ENCODE measurements at places on chromosomes 11 and 22.

DNA sequence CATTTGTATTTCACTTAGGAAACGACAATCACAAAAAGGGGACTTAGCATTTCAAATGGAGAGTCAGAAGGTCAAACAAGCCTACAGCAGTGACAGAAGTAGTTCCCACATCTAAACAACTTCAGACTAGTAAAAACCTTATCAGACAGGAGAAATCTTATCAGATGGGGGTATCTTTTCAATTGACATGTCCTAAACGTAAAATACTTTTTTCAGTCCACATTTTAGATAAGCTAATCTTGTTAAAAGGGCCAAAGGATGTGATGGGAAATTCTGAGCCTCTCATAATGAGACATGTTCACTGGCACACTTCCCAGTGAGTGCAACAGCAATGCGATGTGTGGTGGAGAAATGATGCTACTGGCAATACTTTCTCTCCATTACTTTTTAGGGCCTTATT is 2.4 kb downstream of the MAPK1 start:
- peak; percentile 16 for DNase-seq

GRCh38 chr11:98136357-98136756 is 884.4 kb upstream of the CNTN5 start:
- DNase-seq, result no peak

- no peak for DNase-seq
Measured at GRCh38 chr22:46533070-46533833, 4.2 kb downstream of the CELSR1 start.

DNA sequence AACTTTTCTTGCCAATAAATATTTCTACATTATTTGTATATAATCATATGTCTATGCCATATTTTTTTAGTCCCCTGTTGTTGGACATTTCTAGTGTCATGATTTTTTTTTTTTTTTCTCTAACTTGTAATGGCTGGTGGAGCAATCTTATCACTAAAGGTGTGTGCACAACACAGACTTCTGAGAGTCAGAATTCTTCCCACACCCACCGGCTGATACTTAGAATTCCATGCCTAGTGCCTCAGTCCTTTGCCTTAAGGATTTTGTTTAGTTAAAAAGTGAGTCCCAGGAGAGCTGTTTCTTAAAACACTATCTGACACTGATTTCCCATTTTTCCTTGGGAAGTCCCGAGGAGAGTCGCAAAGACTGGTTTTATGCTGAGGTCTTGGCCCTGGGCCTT is 87.7 kb upstream of the BARX2 start:
- DNase-seq, result no peak

DNA sequence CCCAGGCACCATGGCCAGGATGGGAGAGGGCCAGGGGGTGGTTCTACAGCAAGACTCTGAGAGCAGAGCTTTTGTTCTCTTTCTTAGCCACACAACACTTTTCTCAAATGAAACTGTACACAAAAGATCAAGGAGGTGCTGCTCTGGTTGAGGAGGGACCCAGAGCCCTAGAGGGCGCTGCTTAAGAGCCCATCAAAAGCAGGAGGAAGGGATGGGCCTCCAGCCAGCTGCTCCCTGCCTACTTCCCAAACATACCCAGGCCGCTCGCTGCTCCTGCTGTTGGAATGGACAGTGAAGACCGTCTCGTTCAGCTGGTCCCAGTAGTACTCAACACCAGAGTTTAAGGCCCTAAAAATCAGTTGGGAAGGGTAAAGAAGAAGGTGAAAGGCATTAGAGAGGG is 18.4 kb upstream of the CHRM4 start:
- no peak for DNase-seq

DNA sequence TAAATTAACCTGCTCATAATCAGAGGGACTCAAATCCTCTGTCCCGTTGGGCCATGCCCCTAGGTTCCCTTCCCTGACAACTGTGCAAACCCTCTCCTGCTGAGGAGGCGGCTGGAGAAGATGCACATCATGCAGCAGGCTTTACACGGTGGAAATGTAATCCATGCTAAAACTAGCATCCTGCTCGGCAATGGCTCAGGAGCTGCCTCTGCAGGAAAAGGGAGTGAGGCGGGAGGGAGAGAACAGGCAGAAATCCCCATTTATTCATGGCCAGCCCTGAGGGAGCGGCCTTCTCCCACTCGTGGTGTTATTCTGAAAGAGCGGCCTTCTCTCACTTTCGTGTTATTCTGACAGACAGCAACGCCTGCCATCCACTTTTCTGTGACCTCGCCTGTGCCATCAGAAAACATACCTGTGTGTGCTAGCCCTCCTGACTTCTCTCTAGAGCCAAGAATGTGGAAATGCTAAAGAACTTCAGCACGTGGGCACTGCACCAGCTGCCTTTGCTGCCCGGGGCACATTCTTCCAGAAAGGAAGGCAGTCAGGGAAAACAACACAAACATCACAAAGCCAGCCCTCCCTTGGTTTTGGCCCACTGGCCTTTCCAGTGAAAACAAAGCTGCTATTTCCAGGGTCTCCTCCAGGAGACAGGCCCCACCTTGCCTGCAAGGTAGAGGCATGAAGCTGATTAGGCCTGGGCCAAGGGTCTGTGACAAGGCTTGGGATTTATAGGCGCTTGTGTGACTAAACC is 62.9 kb upstream of the BID start:
- no peak for DNase-seq

DNA sequence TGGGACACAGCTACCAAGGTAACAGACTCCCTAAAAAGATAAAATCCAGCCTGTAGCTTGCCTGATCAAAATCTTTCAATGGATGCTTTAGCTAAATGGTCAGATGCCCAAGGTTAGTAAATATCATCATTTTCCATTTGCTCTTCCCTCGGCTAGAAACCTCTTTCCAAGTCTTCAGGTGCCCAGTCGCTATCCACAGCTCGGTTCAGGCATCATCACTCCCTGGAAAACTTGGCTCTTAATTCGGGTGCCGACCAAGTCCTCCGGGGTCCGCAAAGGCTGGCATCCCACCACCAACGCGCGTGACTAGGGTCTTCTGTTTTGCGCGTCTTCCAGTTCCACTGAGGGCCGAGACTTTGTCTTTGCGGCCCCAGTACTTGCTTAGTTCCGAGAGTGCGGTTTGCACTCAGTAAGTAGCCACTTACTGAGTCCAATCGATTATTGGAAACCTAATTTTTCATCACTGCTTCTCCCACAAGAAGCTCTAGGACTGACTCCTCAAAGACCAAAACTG is 44.3 kb downstream of the OR4D9 start:
- no peak for DNase-seq

GRCh38 chr11:23767576-23767975 is 729.3 kb upstream of the LUZP2 start:
- no peak for DNase-seq

DNA sequence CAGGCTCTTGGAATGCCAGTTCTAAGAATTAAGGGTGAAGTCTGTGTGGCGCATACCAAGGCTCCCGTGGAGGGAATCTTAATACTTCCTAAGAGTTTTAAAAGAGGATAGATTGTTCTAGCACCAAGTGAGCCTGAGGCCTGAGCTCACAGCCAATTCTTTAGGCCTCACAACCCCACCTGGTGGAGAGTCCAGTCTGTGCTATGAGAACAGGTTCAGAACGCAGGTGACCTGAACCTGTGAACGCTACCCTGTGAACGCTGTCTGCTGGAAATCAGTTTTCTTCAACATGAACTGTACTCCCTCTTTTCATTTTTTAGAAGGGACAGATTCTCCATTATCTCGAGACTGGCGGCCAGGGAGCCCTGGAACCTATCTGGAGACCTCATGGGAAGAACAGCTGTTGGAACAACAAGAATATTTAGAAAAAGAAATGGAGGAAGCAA is 43.2 kb upstream of the DLAT start:
- peak; percentile 92 for DNase-seq

DNA sequence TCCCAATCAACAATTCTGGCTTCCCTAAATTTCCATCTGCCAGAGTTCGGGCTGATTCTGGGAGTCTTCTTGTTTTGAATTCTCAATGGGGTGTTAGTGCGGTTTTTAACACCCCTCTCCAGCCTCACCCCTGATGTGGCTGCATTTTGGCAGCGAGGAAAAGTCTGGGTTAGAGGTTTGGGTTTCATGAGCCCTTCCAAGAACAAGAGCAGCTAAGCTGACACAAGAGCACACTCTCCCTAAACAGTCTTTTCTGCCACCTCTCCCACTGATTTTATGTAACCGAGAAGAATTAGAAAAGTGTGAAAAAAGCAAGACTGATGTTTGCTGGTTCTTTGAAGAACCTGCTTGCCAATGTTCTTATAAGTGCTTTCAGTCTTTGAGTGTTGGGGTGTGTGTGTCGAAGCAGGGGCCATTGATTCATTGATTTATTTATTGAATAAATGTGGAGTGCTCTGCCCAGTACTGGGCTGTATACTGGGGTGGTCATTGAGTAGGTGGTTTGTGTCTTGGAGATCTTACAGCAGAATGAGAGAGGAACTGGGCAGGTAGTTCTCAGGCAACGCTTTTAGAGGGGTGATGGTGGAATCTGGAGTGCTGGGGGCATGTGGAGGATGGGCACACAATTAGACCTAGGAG is 101.5 kb downstream of the TRAF6 start:
- DNase-seq, result no peak

- no peak for DNase-seq
Measured at GRCh38 chr22:25953919-25954318, 211.9 kb downstream of the MYO18B start.

DNA sequence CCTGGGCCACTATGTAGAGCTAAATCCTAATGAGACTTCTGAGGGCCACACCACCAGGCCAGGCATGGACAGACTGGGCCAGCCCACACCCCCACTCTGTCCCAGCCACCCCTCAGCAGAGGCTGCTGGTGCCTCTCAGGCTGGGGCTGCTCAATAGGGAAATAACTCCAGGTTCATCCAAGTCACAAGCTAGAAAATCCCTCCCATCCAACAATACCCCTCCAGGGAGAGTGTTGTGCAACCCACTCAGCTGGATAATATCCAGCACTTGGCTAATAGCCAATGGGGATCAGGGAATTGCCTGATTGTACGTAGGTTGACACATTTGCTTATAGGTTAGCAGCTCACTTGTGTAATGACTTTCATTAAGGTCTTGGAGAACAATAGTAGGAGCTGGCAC is 64.1 kb upstream of the WNT11 start:
- peak; percentile 56 for DNase-seq

DNA sequence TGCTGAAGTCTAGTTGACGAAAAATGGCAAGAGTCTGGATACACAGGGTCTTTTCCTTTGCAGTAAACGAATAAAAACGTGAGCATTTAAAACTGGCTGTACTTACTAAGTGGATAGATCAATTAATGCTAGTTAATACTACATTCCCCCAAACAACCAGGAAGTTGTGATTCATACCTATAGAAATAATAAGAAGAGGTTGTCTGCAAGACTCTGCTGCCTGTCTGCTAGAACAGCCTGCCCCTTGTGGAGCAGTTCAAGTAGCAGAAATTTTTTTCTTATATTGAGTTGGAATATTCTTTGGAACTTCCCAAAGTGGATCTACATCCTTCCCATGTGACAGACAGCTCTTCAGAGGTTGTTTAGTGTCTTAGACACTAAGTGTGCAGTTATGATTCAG is 86.8 kb downstream of the TEAD1 start:
- DNase-seq, result no peak

- no peak for DNase-seq
Measured at GRCh38 chr11:125954123-125954944, 8.5 kb downstream of the VSIG10L2 start.

DNA sequence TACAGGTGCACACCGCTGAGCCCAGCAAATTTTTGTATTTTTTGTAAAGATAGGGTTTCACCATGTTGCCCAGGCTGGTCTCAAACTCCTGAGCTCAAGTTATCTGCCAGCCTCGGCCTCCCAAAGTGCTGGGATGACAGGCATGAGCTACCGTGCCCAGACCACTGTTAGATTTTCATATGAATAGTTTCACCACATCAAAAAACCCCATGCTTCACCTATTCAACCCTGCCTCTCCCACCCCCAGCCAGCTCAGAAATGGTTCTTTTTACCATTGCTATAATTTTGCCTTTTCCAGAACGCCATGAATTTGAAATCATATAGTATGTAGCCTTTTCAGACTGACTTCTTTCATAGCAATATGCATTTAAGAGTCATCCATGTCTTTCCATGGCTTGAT is 37.9 kb downstream of the CDPF1 start:
- no peak for DNase-seq

DNA sequence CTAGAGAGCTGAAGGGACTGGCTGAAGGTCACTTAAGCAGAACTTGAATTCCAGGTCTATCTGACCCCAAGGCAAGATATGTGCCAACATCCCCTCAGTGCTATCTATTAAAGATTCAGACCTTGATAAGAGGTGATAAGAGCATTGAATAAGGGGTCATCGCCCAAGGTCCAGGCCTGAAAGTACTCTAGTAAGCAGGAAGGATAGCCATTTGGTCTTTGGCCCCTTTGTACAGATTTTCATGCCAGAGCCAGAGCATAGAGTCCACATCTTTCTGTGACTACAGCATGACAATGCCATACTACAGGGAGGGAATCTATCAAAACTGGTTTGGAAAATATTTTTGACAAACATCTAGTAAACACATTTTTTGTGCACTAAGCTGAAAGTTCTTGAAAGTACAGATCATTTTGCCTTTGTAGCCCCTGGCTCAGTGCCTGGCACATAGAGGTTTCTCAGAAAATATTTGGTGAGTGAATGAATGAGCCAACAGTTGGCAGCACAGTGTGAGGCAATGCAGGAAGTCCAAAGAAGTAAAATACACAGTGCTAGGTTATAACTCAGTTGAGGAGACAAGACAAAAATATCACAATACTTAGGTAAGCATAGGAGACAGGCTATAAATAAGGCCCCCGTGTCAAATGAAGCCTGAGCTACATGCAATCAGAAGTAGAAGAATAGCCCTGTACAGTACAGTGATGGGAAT is 15.1 kb upstream of the RRAS2 start:
- peak; percentile 71 for DNase-seq

DNA sequence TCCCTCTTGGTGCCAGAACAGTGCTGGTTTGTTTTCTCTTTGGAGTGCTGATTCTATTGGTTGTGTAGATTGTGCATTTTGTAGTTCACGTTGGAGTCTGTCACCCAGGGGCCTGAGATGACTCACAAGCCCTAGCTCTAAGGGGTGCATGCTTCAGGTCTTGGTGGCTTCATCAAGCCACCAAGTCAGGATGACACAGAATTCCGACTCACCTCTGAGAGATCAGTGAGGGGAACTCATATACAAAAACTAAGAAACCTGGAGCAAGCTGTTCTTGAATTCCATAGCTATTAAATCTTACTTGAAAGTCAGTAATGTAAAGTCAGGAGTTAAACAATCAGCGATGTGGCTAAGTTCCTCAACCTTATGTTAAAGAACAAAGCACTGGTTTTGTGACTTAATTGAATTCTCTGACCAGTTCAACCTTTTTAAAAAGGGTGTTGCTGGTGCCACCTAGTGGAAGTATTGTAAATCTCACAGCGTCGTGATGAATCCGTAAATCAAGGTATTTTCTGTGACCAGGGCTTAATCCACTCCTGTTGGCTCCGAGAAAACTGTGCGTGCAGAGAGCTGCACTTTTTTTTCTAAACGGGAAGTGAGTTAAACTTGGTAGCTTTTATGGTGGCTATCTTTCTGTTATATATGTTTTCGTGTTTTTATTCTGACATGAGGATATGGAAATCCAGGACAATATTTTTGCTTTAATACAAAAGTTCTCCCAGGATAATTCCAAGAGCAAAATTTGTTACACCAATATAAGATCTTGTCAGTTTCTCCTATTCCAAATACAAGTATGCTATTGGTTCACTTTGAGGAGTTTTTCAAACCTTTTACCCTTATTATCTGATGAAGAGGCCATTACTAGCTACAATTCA is 14.6 kb downstream of the MMP13 start:
- peak; percentile 78 for DNase-seq

GRCh38 chr22:44709881-44710392 is 7.9 kb downstream of the PRR5 start:
- no peak for DNase-seq

- DNase-seq, result no peak
Measured at GRCh38 chr22:19516378-19517170, 7.6 kb downstream of the CLDN5 start.

GRCh38 chr11:50155508-50155907 is 122.8 kb downstream of the OR4C45 start:
- no peak for DNase-seq
